ENCODE measurements at places on chromosomes 4 and X. TPM values are rescaled to one million over a fixed set of nuclear protein-coding genes. Genes with fewer than 3 reads are reported as not detected.

DNA sequence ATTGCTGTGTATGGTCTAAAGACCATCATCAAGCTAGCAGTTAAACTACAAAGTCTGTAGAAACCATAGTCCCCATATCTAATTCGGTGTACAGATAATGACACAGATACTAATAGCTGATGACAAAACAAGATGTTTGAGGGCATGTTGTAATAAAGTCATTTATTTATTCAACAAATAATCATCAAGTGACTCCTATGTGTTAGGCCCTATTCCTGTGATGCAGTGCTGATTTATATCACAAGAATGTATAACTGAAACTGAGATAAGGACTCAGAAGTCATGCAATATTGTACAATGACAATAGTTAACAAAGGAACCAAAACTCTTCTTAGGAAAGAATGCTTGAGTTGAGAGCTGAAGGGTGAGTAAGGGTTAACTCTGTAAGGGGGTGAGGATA, 315.0 kb upstream of the NR3C2 start:
- no peak for DNase-seq

Gene IL21
- not detected for total RNA-seq

GRCh38 chr4:76381986-76382385, 39.0 kb downstream of the CCDC158 start:
- DNase-seq = no peak

- DNase-seq = peak; percentile 51
These were observed 18.4 kb upstream of the LDB2 start for GRCh38 chr4:16916719-16917337.

DNA sequence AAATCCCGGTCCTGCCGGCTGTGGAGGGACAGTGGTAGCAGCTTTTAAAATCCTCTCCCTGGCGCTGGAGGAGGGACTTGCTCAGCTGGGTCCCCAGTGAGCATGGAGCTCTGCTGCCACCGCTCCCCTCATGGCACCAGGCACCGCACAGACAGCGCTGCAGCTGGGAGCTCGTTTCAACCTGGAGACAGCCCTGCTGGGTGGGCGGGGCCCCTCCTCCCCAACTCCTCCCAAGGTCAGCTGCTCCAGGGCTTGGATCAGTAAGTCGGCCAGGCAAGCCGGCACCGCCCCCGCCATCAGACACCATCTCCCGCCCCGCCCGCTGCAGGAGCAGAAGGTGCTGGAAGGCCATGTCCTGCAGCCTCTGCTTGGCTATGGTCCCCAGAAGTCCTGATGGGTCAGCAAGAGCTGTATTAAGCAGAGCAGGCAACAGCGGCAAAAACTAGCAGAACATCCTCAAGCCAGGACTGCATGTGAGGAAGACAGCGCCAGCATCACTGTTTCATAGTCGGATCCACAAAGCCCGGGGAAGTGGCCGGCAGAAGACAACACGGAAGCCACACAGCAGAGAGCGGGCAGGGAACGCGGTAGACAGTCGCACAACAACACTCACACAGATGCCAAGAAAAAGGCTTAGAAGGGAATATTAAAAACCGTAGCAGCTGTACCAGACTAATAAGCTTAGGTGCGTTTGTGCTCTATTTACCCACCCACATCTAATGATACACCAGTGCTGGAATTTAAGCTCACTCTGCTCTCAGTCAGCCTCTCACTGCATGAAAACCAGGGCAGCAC, 16.2 kb downstream of the ZFYVE28 start:
- DNase-seq = peak; percentile 82

DNA sequence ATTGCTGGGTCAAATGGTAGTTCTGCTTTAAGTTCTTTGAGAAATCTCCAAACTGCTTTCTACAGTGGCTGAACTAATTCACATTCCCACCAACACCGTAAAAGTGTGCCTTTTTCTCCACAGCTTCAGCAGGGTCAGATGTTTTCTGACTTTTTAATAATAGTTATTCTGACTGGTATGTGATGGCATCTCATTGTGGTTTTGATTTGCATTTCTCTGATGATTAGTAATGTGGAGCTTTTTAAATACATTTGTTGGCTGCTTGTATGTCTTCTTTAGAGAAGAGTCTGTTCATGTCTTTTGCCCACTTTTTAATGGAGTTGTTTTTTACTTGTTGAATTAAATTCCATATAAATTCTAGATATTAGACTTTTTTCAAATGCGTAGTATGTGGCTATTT, 257.5 kb upstream of the ANKRD50 start:
- no peak for DNase-seq
